NCI-H187 treated with DMSO at 0.1 percent for 48 hours (cell line): ENCODE measurements at places on chromosomes 2 and 18.

- no peak for DNase-seq
Measured at GRCh38 chr2:31962757-31963361, 47.9 kb downstream of the MEMO1 start.

GRCh38 chr18:48956356-48956755 is 5.6 kb upstream of the SMAD7 start:
- no peak for DNase-seq

GRCh38 chr2:174158003-174158402 is 90.3 kb downstream of the OLA1 start:
- no peak for DNase-seq

GRCh38 chr18:32770054-32770665 is 2.7 kb downstream of the KLHL14 start:
- DNase-seq, result no peak

GRCh38 chr2:171086352-171087290 is 74.1 kb downstream of the TLK1 start:
- no peak for DNase-seq

DNA sequence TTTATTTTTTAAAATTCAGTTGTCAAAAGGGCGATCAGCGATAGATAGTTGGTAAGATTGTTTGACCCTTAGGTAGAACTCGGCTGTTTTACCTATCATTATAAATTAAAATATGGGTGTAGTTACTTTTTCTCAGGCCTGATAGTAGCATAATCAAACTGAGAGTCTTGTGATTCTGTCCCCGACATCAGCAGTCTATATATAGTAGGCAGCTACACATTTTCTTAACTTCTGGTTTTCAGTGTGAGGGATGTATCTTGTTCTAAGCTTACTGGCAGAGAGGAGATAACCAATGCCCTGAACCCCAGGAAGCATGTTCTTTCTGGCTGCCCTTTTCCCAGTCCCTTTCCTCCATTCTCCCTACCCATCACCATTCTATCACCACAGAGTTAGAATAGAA is 56.6 kb downstream of the XRCC5 start:
- DNase-seq, result no peak

DNA sequence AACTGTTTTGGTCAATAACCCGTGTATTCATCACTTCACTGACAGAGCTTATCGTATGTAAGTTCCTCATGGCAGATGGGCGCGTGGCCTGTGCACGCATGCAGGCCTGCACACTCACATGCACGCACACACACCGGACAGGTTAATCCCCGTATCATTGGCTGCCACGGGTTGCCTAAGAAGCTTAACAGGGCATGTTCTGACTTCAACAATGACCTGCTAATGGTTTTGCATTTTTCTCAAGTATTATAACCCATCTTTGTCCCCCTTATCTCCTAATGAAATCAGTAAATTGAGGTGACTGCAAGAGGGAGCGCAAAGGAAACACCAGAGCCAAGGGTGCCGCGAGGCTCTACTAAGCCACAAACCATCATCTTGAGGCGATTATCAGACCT is 399.0 kb upstream of the ID2 start:
- DNase-seq, result no peak
